Stromal cell of bone marrow (primary cell): ENCODE measurements at places on chromosomes 5 and 9.

DNA sequence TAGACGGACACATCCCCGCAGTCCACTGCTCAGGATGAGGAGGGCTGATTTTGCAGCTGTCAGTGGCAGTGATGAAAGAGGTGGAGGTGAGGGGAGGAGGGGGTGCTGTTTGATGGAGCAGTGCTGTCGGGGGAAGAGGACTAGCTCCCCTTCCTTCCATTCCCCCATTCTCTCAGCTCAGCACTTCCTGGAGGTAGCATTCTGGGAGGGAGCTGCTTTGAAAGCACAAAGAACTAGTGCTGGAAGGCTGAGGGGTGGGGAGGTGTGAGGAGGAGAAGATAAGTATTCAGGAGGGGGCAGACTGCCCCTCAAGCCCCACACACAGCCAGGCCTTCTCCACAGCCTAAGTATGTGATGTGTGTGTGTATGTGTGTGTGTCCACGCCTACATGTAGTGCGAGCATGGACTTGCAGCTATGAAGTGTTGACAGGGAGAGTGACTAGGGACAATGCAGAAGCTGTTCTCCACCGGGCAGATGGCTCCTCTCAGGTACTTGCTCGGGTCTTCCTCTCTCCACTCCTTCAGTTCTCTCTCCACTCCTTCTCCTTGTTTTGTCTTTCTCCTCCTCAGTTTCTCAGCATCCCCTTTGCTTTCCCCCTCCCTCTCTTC lies 65.5 kb upstream of the HSPA9 start:
- DNase-seq = no peak

- no peak for DNase-seq
Measured at GRCh38 chr5:165622864-165623536, 2117.6 kb downstream of the MAT2B start.

- no peak for DNase-seq
Measured at GRCh38 chr5:55483885-55484284, 50.9 kb downstream of the PLPP1 start.

DNA sequence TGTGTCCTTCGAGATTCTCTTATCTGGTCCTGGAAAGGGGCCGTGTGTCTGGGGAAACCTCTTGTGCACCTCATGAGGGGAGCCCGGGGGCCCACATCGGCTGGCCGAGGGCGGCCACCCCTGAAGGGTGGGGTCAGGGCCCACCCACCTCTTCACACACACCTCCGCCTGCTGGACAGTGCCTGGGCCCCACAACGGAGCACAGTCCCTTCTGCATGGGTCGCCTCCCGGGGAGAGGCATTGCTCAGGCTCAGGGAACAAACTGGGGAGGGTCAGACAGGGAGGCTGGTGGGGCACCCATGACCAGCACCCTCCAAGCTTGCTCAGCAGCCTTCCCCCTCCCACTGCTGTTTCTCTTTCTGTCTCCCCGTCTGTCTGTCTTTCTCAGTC lies 1.3 kb upstream of the LRRC14B start:
- DNase-seq = no peak

DNA sequence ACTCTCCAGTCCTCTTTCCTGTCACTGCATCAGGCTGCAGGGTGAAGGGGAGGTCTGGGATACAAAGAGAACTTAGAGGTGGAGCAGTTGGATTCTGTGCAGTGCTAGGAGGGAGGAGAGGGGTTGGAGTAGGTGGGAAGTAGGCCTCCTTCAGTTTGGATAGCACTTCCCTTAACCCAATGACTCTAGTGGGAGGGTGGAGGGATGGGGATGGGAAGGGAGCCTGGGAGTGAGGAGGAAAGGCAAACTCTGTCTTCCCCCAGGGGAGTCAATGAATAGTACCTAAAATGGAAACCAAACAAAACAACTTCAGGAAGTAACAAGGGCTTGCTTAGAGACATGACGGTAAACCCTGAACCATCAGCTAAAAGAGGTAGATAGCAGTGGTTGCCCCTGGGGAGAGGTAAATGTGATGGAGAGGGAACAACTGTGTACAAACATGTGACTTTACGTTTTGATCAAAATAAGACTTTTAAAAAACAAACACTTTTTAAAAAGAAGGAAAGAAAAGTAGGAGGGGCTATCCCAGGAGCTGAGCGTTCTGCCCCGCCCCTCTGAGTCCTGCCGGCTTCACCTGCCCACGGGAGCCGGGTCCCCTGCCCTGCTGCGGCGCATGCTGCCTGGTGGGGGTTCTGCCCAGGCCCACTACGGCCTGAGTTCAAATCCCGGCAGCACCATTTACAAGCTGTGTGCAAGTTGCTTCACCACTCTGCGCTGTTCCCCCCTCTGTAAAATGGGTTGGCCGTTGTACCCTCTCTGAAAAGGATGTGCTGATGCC lies 30.9 kb downstream of the GSN start:
- DNase-seq = peak; percentile 73

- DNase-seq = no peak
Measured at GRCh38 chr5:128212191-128212806, 128.7 kb downstream of the SLC12A2 start.

DNA sequence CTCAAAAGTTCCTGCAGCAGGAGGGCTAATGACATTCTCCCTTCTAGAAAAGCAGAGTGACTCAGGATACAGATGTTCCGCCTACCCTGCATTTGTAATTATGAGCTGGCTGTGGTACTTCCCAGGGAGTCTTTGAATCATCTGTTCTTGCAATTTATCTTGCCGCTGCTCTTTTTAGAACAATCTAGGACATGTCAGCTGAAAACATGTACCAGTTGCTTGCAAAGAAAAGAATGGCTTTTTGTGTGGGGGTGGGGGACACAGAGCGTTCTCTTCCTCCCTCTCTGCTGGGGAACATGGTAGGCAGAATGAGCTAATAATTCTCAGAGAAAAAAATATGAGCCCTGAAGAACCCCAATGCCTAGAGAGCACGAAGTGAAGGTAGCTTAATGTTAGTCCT lies 51.7 kb upstream of the TUT7 start:
- DNase-seq = peak; percentile 84

DNA sequence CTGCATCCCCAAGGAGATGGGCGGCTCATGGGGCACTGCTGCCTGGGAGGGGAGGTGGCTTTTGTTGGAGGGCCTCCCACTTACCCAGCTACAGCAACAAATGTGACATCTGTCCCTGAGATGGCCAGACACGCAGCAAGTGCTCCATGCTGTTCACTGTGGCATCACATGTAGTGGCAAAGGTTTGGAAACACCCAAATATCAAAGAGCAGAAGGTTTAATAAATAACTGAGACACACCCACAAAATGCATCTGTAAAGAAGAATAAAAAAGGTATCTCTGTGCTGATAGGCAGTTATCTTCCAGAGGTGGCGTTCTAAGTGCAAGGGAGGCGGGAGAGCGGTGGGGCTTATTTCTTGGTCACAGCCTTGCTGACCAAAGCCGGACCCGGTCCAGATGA lies 23.3 kb upstream of the CLPTM1L start:
- DNase-seq = no peak

- no peak for DNase-seq
Measured at GRCh38 chr5:155307229-155307628, 293.7 kb downstream of the KIF4B start.

GRCh38 chr9:76911971-76912370 lies 6.1 kb upstream of the PRUNE2 start:
- no peak for DNase-seq

- DNase-seq = no peak
Measured at GRCh38 chr9:84140535-84141101, 160.0 kb downstream of the RMI1 start.

DNA sequence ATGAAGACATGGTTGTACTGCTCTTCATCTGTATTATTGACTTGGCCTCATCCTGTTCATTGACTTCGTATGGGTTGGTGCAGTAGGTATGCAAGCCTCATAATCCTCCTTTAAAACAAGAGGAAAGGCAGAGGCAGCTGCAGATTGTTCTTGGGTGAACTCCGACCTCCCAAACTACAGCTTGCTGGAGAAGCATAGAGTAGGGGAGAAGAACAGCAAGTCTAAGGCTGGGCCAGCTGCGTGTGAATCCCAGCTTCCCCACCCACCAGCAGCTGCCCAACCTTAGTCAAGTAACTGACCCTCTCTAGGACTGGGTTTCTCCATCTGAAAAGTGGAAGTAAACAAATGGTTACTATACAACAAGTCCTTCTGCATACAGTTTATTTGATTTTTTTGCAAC lies 114.5 kb upstream of the WWC1 start:
- DNase-seq = no peak

- DNase-seq = no peak
Measured at GRCh38 chr5:128144491-128144890, 60.9 kb downstream of the SLC12A2 start.

- peak; percentile 71 for DNase-seq
Measured at GRCh38 chr5:134437847-134438581, 26.3 kb upstream of the CDKN2AIPNL start.

DNA sequence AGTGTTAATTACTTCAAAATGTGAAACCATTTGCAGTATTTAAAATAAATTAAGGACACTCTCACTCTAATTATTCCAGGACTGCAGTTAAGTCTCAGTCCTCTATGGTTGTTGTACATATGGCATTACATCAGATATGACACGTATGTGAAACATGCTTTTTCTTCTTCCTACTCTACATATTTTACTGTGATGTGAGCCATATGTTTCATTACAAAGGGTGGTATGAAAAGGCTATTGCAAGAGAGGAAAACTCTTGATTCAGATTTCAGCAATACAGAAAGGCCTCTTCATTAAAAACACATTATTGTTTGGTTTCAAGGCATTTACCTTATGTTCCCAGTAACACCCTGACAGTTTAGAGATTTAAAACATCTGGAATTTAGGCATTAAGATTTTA lies 964.5 kb upstream of the DMAC1 start:
- DNase-seq = no peak

DNA sequence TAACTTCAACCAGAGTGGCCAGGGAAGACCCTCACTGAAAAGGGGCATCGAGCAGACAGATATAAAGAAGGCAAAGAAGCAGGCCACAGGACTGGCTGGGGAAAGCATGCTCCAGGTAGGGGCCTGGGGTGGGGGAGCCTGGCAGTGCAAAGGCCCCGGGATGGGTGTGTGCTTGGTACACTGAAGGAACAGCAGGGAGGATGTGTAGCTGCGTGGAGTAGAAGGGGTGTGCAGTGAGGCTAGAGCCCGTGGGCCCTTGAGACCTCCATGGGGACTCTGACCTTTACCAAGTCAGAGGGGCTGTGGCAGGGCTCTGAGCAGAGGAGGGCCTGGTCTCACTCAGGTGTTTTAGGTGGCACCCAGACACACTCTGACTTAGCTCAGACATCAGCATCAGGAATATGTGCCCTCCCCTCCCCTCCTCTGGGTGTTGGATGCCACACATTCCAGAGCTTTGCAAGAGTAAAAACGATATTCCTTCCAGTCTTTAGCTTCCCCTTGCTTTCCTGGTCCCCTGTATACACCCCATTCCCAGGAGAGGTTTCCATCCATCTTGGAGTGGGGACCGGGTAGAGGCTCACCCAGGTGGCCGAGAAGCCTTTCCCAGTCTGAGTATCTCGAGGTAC lies 7.6 kb downstream of the TRIM7 start:
- no peak for DNase-seq

DNA sequence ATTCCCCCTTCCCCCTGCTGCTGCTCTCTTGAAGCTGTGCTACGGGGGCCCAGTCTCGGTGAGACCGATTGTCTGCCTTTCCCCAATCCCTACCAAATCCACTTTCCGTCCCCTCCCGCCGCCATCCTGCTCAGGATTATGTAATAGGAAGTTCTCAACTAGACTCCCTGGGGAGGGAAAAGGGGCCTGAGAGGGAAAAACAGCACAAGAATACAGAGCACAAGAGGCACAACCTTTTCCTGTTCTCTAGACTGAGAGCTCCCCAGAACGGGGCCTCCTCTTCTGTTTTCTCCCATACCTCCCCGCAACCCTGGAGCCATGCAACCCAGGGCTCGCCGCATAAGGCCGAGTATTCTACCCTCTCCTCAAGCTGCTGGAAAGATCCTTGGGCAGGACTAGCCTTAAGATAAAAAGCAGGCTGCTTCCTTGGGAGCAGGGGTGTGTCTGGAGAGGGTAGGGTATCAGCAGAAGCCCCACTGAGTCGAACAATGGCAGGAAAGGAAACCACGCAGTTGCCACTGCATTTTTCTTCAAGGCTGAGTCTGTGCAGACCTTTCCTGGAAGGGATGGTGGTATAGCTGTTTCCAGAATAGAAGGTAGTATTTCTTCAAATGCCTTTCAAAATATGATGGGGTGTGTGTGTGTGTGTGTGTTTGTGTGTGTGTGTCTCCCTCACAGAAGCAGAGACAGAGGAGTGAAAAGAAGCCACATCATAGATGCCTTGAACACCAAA lies 12.9 kb downstream of the MYORG start:
- DNase-seq = no peak

DNA sequence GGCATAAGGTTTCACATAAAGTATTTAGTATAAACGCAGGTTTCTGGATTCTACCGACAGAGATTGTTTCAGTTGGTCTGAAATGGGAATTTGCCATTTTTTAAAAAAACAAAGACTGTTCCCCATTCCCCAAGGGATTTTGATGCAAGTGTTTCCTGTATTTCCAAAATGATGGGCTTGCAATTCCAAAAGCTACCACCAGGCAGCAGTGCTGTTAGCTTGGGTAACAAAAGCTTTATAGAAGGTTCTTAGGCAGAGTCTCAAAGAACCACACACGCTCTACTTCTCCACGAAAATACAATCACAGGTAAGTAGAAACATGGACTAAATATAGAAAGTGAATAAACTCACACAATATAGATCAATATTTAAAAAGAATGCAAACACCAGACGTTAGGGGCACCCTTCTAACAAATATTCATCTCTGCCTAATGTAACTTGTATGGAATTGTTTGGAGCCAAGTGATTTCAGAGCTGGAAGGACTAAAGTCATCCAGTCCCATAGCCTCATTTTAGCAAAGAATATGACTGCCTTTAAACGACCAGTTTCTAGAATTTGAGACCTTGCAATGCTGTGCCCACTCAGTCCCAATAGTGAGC lies 154.3 kb downstream of the SPOCK1 start:
- peak; percentile 65 for DNase-seq

DNA sequence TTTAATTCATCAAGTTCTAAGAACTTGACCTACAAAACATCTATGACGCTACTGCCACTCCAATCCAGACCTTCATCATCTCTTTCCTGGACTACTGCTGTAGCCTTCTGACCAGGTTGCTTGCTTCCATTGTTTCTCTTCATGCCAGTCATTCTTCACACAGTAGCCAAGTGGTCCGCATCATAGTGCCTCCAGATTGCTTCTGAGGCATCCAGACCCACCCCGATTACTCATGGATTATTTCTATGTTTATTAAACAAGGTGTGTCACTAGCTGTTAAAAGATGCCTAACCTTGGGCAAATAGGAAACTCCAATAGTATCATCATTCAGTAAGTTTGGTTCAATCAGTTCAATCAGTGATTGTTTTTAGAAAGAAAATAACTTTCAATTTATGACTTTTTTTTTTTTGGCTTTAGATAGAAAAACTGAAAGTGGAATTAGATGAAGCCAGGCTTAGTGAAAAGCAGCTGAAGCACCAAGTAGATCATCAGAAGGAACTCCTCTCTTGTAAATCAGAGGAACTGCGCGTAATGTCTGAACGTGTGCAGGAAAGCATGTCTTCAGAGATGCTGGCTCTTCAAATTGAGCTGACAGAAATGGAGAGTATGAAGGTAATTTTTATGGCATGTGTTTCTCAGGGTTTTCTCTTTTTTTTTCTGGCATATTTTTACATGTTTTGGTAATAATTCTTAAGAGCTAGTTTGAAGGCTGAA lies 9.5 kb downstream of the SPDL1 start:
- no peak for DNase-seq

GRCh38 chr9:135525241-135526088 lies 4.2 kb downstream of the LCN1 start:
- DNase-seq = no peak
